ENCODE measurements at places on chromosomes 6 and 20.

DNA sequence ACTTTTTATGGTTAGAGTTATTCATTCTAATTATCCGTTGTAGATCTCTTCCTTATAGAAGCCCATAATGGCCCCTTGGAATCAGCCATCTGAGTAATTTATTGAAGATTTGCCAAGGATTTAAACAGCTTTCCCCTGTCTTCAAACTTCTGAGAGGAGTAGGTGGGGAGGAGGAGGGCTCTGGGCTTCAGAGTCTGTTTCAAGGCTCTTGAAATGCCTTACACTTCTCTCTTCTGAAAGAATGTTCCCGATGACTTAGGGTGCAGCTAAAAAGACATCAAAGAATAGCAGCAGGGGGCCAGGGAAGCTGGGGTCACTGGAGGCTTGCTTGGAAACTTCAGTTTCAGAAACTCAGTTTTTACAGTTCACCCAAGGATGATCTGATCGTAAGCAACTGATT is 165.3 kb downstream of the ZDHHC14 start:
- no peak for DNase-seq

GRCh38 chr6:37115236-37115895 is 54.6 kb upstream of the PIM1 start:
- DNase-seq: no peak

- DNase-seq: no peak
These were observed 4.9 kb downstream of the SRMS start for GRCh38 chr20:63542696-63543095.

GRCh38 chr6:140567466-140567865 is 1193.0 kb upstream of the CITED2 start:
- DNase-seq: no peak

- DNase-seq: no peak
These were observed at the start of gene IPCEF1 for GRCh38 chr6:154356690-154357089. IPCEF1 (minus strand) TSS chr6:154356803; CDS start chr6:154265947, 90,856 bp downstream.

DNA sequence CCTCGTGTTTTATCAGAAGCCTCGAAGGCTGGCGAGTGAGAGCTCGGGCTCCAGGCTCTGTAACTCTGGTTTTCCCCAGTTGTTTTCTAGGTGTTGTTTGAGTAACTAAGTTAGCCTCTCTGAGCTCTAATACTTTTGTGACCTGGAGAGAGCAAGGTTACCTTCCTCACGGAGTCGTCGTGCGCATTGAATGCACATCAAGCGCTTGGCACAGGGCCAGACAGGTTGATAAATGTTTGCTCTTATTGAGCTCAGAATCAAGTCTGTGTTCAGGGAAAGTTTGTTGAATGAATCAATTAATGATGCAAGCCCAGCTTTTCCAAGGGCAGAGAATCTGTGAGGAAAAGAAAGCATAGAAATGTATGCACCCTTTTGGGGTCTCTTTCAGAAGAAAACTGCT is 33.5 kb downstream of the EDN3 start:
- DNase-seq: no peak

GRCh38 chr6:159169193-159169555 is at the start of gene FNDC1:
FNDC1 (plus strand) TSS chr6:159169400; CDS start chr6:159169597, 197 bp downstream.
- no peak for DNase-seq

DNA sequence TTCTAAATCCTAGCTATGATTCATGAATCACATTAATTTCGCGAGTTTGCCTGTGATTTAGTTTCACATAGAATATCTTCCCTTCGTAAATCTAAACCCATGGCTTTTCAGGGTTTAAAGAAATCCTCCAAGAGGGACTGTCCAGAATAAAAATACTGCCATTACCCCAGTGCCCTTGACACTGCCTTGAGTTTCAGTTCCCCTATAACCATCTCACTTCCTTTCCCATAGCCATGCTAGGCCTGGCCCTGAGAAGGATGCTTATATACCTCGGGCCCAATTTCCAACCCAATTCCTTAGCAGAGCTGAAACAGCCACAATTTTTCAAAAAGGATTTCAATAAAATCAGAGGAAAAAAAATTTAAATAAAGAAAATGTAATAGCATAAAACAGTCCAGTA is 697.3 kb downstream of the FRK start:
- DNase-seq: no peak

GRCh38 chr6:149696901-149697300 is 21.0 kb downstream of the LATS1 start:
- DNase-seq: no peak

DNA sequence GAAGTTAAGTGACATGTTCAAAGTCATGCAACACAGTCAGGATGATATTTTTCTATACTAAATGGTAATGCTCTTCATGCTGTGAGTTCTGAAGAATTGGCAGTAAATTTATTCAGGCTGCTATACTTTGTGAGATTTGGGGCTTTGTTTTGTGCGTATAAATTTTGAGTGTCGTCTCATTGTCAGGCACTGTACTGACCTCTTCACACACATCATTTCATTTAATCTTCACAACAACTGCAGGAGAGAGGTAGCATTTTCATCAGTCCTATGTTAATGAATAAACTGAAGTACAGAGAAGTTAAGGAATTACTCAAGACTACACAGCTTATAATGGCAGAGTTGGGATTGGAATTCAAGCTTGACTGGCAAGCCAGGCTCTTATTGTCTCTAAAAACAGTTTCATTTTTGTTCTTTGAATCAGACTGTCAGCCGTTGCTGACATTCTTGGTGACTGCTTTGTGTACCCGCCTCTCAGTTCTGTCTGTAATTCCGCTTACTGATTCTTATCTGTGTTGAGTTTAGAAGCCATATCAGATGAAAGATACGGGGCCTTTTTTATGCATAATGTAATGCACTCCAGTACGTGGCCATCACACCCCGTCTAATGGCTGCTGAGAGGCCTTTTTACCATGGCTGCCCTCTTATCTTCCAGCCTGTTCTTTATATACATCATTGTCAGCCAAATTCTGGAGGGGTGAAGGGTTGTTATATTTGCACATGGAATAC is 274.9 kb downstream of the UTRN start:
- DNase-seq: no peak

- no peak for DNase-seq
These were observed 130.2 kb downstream of the HTR1B start for GRCh38 chr6:77332915-77333623.

DNA sequence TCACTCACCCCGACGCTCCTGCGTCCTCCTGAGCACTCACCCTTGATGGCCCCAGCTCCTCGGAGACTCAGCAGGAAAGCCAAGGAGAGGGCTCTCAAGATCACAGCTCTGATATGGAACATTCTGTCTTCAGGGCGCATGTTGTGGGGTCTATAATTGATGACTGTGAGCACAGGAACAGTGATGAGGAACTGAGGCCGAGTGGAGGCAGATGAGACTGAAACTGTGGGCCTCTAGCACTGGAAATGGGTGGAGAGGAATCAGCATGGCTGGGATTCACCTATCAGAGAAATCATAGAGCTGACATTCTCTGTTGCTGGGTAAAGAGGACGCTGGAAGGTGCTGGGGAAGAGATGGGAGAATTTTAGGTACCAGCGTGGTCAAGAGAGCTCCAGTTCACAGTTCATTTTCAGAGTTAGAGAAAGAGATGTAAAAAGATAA is at the start of gene HLA-DPA1:
HLA-DPA1 (minus strand) TSS at position 219 of the 441 bp plus-strand sequence.
- peak; percentile 47 for DNase-seq

- DNase-seq: no peak
These were observed 36.2 kb upstream of the SCUBE3 start for GRCh38 chr6:35177596-35177995.

- no peak for DNase-seq
These were observed 12.4 kb upstream of the PTPRK start for GRCh38 chr6:128532827-128533226.

- DNase-seq: no peak
These were observed 59.7 kb downstream of the TMEM200A start for GRCh38 chr6:130425537-130425936.

- no peak for DNase-seq
These were observed 54.2 kb upstream of the SIRPA start for GRCh38 chr20:1840817-1841553.

- no peak for DNase-seq
These were observed 11.5 kb upstream of the CCDC170 start for GRCh38 chr6:151482290-151482689.

DNA sequence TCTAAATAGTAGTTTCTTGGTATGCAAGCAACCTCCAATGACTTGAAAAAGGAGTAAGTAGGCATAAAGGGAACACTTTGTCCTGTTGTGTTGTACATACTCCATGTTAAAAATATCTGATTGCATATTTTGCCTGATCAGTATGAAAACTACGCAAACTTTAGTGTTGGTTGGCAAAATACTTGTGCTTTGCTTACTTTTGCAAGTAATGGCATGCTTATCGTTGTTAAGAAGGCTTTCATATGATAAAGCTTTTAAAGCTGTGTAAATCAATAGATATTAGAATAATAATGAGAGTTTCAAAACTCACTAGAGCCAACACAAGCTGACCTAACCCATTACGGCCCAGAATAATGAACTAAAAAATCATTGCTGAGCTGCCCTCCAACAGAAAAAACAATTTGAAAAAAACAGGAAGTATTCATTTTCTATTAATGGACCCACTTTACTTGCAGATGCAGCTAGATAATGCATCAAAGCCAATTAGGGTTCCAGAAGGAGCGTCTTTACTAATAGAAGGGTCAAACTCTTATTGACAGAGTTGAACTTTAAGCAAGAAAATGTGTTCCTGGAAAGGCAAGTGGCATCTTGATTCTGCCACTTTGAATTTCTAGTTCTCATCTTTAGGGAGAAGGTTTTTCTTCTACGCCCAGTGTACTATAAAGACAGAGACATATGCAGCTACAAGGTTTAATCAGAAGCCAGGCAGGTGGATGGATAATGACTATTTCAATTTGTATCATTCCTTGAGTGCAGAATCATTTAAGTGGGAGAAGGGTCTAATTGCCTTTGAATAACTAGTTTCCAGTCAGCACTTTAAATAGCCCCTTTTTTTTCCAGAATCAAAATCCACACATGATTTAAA is 82.2 kb downstream of the SNAP25 start:
- no peak for DNase-seq

DNA sequence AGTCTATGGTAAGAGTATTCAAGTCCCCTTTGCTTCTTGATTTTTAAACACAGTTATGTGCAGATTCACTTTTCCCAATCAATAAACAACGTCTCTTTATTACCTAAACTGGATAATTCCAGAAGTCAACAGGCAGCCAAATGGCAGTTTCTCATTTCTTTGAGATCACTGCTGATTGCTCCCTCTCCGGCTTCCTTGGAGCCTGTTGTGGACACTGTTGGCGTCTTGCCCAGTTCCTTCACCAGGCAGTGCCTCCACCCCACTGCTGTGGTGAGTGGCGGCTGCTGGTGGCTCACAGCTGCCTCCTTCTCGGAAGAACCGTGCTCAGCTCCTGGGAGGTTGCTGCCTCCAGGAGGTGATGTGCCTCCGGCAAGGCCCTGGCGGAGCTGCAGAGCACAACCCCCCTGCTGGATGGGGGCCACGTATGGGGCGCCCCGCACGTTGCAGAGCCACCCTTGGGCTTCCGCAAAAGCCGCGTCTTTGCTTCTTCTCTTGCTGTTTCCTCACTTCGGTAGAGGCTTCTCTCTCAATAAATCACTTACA is 105.1 kb upstream of the CNKSR3 start:
- peak; percentile 7 for DNase-seq

DNA sequence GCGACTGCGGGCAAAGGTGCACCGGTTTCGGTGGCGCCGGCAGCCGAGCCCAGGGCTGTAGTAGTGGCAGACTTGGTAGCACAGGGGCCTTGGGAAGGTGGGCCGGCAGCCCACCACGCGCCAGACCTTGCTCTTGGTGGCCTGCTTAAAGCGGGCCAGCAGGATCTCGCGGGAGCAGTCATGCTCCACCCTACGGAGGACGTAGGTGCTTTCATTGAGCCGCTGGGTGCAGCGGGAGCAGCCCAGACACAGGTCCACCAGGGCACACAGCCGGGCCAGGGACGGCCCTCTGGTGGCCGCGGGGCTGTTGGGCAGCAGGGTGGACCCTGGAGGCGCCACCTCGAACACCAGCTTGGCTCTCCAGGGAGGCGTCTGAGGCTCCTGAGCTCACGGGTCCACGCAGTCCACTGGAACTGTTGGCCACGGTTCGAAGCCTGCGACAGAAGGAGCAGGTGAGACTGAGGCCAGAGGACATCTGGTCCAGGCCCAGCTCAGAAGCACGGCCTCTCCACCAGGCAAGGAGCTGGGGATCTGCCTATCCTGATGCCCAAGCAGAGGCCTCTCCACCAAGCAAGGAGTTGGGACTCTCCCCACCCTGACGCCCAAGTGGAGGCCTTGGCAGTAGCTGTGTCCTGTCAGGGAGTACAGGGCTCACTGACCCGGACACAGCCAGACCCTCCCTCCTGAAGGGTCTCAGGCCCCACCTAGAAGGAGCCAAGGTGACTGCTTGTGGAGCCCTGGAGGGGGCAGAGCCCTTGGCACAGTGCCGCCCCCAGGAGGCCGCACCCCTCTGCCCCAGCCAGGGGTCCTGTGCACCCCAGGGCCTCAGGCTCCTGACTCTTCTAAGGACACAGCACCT is 1.0 kb downstream of the HELZ2 start:
- DNase-seq: no peak

GRCh38 chr6:45619994-45620471 is 242.3 kb upstream of the SUPT3H start:
- no peak for DNase-seq

GRCh38 chr20:51382111-51382985 is 160.2 kb downstream of the NFATC2 start:
- no peak for DNase-seq

GRCh38 chr6:112372226-112372806 is 25.2 kb downstream of the RFPL4B start:
- no peak for DNase-seq

DNA sequence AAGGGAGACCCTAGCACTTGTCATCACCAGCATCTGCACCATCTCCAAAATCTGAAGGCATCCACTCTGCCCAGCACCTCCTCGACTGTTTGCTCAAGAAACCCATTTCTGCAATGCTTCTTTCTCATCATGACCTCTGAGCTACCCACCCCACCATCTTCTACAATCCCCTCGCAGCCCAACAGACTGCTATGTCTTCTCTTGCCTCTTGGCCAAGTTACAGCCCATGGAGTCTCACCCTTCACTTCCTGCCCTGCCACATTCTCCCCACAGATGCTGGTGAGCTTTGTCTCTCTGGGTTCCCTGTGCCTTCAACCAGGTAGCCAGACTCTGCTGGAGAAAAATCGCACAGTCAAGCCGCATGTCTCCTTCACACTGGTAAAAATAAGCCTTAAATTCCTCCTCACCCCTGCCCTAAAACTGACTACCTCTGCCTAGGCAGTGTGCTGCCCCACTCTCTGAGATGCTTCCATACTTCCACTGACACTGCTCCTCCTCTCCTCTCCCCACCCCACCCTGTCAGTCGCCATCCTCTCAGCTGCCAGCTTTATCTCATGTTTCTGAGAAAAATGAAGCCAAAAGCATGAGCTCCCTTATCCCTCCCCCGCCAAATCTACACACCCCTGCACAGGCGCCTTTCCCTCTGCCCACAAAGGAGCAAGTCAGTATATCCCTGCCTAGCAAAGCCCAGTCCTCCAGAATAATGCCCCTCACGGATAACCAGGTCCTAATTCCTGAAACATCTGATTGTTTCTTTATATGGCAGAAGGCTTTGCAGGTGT is 2.3 kb upstream of the TXNDC5 start:
- DNase-seq: no peak
